ENCODE measurements at places on chromosomes 1 and 21.

DNA sequence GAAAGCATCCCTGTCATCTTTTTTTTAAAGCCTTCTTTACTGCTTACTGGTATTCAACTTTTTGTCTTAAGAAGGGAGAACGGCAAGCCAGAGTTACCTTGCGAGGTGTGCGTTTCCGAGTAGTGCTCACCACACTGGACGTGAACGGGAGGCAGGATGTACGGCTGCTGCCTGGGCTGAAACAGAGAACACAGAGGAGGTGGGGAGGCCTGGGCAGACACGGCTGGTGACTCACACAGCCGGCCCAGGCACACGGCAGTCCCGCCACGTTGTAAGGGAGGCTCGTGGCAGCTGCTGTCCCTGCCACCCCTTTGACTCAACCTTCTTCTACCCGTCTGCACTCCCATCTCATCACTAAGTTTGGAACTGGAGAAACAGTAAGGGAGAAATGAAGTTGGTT, 105.8 kb downstream of the SMYD2 start:
- DNase-seq, result no peak

- DNase-seq, result no peak
These were observed 19.8 kb downstream of the PGM1 start for GRCh38 chr1:63612971-63613370.

DNA sequence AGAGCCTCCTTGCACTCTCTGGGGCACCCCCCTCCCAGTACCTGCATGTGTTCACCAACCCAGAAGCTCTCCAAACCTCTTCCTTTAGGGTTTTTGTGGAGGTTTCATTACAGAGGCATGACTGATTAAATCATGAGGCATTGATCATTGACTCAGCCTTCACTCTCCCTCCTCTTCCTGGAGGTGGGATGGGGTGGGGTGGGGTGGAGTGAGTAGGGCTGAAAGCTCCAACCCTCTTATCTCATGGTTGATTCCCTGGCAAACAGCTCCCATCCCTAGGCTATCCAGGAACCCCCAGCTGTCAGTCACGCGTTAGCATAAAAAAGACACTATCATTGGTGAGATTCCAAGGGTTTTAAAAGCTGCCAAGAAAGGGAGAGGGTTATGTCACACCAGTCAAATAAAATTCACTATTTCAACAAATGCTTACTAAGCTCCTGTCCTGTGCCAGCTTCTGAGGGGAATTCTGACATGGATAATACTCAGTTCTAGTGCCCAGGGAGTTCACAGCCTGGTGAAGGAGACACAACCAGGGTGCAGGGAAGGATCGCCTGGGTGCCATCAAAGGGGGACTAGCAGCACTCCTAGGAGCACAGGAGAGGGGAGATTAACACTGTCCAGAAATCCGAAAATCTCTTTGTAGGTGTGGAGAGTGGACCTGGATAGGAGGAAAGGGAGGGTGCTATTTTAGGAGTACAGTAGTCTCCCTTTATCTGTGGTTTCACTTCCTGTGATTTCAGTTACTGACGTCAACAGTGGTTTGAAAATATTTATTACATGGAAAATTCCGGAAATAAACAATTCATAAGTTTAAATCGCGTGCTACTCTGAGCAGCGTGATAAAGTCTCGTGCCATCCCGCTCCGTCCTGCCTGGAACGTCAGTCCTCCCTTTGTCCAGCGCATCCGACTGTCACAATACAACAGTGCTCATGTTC, 6.8 kb upstream of the IL24 start:
- no peak for DNase-seq

- DNase-seq, result no peak
These were observed 8.4 kb downstream of the PRRX1 start for GRCh38 chr1:170672316-170672715.

DNA sequence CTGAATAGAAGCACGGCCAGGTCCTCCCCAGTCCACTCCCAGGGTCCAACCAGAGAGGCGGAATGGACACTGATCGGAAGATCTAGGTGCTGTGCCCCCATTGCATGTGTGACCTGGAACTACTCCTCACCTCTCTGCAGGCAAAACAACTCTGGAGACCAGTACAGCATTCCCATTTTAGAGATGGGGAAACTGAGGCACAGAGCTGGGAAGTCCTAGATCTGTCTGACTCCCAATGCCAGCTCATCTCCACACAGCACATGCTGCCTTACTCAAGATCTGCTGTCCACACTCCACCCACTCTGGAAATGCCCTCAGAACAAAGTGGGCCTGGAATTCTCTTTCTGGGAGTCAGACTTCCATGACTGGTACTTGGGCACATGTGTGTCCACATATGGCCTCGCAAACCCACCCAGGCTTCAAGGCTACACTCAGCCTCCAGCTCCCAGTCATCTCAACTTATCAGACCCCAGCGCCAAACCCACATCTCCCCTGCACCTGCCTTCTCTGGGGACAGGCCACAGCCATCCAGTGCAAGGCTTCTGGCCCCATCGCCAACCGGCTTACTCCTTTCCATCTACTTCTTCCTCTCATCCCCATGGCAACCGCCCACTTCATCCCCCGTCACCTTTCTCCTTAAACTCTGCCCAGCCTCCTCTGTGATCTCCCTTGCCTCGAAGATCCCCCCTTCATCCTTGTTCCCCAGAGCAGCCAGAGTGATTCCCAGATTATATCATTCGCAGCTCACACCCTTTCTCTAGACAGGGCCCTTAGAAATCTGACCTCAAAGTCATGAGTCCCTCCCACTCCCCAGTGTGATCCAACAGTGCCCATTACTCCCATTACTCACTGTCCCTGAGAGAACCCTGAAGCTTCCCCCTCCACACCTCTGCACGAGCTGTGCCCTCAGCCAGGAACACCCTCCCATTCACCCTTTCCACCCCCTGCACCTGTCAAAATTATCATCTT, 2.7 kb downstream of the COL8A2 start:
- DNase-seq, result no peak

- no peak for DNase-seq
These were observed 12.7 kb upstream of the SELE start for GRCh38 chr1:169746550-169746949.

GRCh38 chr1:36339215-36339614, 15.8 kb upstream of the EVA1B start:
- no peak for DNase-seq

DNA sequence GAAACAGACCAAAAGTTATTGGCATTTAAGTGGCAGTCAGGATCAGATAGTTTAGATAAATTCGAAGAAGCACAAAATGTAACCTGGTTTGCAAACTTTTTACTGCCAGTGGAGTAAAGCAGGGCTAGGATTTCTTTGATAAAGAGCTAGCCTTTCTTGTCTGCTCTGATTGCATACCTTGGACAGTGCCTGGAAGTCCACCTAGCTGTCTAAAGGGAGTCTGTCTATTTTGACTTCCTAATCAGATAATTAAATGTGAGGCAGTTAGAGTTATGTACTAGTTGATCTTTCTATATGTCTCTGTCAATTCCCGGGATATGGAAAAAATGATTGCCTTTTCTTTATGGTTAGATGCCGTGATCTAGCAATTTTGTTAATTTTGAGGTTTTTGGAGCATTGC, 4.1 kb downstream of the GPSM2 start:
- DNase-seq, result no peak

DNA sequence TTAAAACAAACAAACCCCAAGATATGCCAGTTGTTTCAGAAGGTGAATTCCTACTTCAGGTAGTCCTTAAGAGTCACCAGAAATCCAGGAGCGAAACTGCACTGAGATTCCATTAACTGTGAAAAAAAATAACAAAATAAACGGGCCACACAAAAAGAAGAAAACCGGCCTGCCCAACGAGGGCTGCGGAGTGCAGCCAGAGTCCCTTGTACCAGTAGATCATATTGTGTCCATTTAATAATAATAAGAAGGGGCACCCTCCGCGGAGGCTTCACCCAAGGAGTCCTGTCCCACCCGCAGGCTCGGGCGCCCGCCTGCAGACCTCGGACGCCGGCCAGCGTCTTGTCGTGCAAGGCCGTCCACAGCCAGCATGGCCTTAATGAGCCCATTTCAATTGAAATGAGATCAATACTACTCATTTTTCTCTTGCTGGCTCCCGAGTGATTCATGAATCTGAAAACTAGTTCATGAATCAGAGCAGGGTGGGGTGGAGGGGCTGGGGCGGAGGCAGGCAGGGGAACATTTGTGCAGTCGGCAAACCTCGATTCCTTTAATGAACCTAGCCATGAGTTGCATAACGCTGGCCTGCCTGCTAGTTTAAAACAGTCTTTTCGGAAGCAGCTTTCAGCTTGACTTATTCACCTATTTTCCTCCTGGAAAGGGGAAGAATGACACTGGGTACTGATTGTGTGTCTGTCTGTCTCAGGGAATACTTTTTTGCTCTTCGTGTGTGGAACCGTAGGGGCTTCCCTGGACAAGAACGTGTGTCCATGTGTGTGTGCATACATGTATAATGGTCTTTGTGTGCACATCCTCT, 113.1 kb upstream of the IRF2BP2 start:
- peak; percentile 63 for DNase-seq

DNA sequence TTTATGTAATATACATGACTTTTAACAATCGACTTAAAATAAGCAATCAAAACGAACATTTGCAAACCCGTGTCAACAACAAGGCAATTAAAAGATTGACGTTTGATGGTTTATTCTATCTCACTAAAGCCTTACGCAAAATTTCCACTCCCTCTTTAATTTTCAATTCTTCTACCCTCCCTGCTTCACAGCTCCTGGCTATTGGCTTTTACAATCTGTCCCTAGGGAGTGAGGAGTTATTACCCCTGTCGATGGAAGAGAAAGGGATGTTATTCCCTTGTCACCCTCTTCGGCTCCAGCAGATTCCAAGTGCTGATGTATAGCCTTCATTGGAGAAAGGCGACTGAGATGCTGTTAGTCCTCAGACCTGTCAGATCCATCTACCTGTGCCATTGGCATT, 161.3 kb downstream of the ZNF281 start:
- DNase-seq, result no peak

DNA sequence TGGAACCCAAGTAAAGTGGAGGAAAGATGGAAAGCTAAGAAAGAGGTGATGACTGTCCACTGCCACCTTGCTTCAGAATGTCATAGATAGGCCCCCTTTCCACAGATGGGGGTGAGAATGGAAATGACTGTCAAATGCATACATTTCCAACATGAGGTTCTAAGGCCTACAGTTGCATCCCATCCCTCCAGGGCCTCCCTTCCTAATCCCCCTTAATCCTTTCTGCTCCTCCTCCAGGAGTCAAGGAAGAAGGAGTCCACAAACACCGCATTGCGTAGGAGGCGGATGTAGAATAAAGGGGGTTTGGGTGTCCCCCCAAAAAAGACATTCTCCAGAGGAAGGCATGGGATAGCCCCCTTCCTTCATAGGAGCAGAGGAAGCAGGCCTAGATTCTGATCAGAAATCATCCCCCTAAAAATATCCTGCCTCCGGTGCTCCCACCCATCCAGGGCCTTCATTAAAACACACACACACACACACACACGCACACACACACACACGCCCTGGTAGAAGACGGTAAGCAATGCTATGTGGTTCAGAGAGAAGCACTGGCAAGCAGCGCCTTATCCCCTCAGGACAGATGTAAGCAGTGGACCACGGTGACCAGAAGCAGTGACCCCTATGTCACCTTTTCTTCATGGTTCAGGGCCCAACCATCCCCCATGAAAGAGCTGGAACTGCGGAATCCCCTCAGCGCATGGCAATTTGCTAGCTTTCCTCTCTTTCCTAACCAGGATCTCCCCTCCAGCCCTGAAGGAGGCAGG, 2.0 kb downstream of the SV2A start:
- no peak for DNase-seq

- peak; percentile 8 for DNase-seq
These were observed 20.2 kb downstream of the EXOC8 start for GRCh38 chr1:231317306-231318014.

- no peak for DNase-seq
These were observed 7.2 kb downstream of the PRDM2 start for GRCh38 chr1:13707164-13707563.

GRCh38 chr1:117367046-117368025, at the start of gene MAN1A2:
MAN1A2 (plus strand) TSS chr1:117367449; CDS start chr1:117368184, 735 bp downstream.
- DNase-seq, result peak; percentile 79

GRCh38 chr1:104648269-104648691, 898.6 kb downstream of the AMY1C start:
- no peak for DNase-seq

DNA sequence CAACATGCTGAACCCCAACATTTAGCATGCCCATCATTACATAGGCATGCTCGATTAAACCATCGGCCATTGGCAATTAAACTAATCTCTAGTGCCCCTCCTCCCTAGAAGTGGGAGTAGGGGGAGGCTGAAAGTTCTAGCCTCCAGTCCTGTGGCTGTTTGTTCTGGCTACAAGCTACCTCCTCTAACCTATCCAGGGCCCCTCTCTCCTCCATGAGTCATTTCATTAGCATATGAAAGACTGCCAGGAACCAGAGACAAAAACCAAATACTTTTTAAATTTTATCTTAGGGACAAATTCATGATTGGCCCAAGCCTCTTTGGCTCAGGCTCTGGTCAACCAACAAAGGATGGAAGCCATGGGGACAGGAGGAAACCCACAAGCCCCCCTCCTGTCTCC, 231.1 kb downstream of the CACNA1E start:
- DNase-seq, result no peak

GRCh38 chr1:15118579-15118978, 35.0 kb upstream of the TMEM51 start:
- DNase-seq, result no peak

GRCh38 chr1:15427280-15427666, 11.0 kb upstream of the CTRC start:
- DNase-seq, result no peak

DNA sequence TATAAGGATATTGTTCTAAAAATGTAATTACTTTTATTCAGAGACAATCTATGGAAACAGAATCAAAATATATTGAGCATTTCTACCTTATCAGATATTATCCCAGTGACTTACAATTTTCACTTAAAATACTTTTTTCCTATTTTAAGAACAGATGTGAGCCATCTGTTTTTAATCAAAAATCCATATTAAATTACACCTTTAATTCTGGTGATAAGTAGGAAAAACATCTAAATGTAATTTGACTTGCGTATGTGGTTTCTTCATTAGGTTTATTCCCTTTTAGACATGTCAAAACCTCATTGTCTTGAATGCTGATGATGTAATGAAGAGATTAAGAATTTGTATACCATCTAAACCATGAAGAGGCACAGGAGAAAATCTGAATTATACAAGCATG, 1118.8 kb upstream of the TMPRSS15 start:
- DNase-seq, result no peak

DNA sequence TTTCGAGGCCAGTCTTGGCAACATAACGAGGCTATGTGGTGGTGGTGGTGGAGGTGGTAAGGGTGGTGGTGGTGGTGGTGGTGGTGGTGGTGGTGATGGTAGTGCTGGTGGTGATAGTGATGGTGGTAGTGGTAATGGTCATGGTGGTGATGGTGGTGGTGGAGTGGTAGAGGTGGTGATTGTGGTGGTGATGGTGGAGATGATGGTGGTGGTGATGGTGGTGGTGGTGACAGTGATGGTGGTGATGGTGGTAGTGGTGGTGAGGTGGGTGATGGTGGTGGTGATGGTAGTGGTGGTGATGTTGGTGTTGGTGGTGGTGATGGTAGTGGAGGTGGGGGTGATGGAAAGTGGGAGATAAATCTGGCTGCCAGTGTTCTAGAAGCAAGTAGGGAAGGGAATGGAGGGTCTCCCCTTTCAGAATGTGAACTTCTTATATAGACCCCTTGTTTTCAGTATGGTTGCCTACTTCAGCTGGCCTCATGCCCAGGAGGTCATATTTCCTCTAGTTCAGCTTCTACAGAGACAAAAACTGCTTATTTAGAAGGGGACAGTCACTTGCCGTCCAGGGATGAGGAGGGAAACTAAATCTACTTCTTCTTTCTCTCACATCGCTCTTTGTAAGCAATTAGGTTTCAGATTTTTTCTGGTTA, 27.5 kb downstream of the SH3BGR start:
- DNase-seq, result no peak

All from activated naive CD8-positive, alpha-beta T cell treated with anti-CD3 and anti-CD28 coated beads for 36 hours (primary cell).